ENCODE measurements at places on chromosomes 2 and 18.
A peak's percentile ranks its signal among the peaks of the same experiment; 100 is the strongest.

DNA sequence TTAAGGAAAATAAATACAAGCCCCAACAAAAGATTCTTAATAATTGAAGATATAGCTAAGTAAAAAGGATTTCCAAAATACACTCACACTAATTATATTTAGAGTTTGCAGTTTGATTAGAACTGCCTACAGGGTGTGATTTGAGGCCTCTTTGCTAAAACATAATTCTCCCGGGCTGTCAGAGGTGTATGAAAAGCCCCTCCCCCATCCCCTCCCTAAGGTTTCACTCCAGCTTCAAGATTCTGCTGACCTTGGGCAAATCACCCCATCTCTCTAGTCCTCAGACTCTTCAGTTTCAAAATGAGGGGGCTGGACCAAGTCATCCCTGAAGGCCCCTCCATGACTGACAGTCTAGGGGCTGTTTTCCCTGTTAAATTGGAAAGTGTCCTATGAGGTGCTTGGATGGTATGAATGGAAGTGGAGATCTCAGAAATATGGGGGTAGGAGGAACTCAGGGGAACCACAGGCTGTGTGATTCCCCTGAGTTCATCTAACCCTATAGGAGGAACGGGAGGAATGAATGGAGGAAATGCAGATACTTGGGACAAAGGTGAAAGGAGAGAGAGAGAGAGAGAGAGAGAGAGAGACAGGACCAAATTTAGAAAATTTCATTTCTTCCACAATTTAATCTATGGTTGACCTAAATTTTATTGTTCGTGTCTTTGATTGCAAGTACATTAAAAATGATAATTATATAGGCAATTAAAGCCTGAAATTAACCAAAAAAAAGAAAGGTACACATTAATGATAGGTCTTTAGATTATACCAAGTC, 107.5 kb downstream of the SPP2 start:
- no peak for DNase-seq

DNA sequence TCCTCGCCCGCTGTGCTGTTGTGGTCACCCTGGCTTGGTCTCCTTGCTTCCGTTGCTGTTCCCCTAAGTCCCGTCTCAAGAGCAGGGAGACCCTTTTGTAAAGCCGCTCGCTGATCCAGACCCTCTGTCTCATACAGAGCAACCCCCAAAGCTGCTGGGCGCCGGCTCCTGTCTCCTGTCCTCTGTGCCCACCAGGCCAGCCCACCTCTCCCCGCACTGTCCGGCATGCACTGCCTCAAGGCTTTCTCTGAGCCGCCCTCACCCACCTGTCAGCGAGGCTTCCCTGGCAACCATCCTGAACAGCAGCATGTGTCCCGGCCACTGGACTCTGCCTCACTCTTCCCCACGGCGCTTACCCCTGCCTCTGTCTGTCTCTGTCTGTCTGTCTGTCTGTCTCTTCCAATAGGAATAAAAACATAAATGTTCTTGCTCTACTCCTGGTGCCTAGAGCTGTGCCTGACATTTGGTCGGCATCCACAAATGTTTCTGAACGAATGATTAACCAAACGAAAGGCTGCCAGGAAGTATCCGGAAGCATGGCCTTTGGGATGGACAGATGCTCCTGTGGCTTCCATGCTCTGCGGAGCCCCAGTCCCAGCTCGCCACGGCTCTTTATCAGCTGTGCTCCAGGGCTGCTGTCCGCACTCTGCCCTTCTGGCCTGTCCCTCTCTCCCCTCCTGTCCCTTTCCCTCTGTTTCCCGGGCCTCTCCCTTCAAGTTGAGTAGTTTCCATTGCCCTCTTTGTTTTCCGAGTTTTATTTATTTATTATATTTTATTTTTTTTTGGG, 7.8 kb downstream of the COLEC11 start:
- DNase-seq, result no peak

- DNase-seq, result peak; percentile 82
Observed at GRCh38 chr18:74551936-74552555, 17.7 kb downstream of the CNDP1 start.

DNA sequence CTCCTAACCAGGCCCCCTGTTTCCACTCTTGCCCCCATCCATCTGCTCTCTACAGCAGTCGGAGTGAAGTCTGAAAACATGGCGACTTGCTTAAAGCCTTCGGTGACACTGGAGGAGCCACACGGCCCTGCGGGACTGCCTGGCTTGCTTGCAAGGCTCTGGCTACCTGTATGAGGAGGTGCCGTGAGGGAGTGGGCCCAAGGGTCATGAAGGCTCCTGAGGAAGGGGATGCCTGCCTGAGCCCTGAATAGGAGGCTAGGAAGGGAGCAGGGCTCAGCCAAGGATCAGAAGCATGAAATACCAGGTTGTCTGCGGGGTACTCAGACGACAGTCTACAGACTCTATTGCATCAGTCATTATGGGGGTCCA, 75.4 kb downstream of the EMX1 start:
- no peak for DNase-seq

DNA sequence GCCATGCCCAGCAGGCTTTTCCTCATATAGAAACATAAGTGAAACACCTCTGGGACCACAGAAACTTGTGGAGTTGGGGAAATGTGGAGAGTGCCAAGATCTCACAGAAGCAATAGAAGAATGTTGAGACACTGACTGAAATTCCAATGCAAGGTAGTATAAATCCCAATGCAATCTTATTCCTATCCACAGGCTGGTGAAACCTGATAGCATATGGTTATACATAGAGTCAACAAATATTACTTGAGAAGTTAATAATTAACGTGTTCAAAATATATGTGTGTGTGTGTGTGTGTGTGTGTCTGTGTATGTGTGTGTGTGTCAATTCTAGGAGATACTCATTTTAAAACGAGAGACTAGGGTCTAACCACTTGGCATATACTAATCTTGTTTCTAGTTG, 776.8 kb upstream of the ACVR2A start:
- DNase-seq, result no peak

- no peak for DNase-seq
Observed at GRCh38 chr2:54461261-54461660, 5.1 kb downstream of the SPTBN1 start.

- no peak for DNase-seq
Observed at GRCh38 chr2:18253686-18254197, 306.7 kb downstream of the RDH14 start.

DNA sequence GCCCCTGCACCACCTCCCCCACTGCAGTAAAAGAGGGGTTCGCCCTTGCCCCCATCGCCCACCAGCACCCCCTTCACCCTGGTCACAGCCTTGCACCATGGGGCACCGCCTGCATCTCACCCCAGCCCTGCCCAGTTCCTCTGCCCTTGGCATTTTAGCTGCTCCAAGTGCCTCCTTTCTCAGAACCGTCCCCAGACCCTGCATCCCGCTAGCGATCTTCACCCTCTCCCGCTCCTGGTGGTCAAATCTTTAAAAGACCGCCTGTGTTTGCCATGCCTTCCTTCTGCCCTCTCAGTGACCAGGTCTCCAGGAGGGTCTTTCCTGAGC, 114.7 kb upstream of the OTOS start:
- DNase-seq, result no peak

DNA sequence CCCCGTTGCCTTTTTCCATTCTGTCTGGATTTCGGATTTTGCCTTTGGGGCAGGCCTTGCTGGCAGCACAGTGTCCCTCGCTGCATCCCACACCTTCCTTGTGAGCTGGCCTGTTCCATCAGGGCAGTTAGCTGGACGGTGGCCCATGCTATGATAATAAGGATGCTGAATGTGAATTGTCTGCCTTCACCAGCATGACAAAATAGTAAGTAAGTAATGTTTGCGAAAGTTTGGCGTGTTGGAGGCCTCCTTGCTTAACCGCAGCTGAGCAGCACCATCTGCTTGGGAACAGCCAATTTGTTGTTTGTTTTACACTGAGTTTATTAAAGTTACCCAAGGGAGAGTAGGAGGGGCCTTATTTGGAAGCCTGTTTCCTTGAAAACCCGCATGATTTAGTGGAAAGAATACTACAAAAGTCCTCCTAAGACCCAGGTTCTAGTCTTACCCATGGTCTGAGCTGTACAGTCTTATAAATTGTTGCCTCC, 469.7 kb upstream of the FANCL start:
- DNase-seq, result no peak

GRCh38 chr2:239275044-239275685, 125.7 kb downstream of the HDAC4 start:
- peak; percentile 73 for DNase-seq

- DNase-seq, result no peak
Observed at GRCh38 chr2:168149150-168149974, 98.0 kb downstream of the STK39 start.

- DNase-seq, result no peak
Observed at GRCh38 chr2:103805746-103806145, 1043.9 kb downstream of the TMEM182 start.

DNA sequence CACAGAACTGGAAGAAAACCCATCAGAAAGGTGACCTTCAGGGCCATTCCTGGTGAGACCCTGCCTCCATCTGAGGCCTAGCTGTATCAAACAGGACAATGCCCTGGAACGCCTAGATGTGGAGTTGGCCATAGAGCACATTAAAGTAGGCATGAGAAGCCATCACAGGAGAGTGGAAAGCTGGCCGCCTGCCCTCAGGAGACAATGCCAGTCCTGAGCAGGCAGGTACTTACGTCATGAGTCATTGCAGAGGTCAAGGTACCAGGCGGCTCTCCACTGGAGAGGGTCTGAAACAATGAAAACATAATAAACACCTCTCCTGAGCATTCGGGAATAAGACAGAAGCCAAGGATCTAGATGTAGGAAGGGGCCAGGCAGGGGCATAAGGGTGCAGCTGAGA, 68.6 kb downstream of the CCDC93 start:
- DNase-seq, result no peak

DNA sequence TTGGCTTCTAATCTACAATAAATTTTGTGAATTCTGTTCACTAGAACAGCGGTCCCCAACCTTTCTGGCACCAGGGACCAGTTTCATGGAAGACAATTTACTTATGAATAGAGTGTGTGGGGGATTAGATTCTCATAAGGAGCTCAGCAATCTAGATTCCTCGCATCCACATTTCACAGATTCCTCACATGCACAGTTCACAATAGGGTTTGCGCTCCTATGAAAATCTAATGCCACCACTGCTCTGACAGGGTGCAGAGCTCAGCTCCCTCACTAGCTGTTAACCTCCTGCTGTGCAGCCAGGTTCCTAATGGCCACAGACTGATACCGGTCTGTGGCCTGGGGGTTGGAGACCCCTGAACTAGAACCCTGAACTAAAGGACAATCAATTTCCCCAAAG, 1568.6 kb upstream of the NXPH2 start:
- DNase-seq, result no peak

- DNase-seq, result no peak
Observed at GRCh38 chr18:57635003-57635822, 13.6 kb upstream of the NARS1 start.

DNA sequence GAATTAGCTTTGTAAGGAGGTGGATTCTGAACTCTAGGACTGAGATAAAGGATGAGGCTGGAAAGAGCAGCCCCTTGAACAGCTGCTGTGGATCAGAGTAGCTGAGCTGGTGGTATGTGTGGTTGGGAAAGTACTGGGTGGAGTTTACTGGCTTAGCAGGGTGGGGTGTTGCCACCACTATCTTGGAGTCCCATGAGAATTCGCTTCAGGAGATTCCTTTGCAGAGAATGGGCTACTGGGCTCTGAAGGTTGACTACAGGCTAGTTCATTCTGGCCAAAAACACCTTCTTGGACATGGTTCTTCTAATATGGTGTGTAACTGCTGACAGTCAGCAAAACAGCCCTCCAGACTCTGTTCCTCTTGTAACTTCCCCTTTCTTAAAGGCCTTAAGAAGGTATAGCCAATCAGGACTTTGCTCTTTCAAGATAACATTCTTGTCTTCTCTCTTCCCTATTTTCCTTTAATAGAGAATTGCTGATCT, 52.7 kb downstream of the TET3 start:
- DNase-seq, result no peak

DNA sequence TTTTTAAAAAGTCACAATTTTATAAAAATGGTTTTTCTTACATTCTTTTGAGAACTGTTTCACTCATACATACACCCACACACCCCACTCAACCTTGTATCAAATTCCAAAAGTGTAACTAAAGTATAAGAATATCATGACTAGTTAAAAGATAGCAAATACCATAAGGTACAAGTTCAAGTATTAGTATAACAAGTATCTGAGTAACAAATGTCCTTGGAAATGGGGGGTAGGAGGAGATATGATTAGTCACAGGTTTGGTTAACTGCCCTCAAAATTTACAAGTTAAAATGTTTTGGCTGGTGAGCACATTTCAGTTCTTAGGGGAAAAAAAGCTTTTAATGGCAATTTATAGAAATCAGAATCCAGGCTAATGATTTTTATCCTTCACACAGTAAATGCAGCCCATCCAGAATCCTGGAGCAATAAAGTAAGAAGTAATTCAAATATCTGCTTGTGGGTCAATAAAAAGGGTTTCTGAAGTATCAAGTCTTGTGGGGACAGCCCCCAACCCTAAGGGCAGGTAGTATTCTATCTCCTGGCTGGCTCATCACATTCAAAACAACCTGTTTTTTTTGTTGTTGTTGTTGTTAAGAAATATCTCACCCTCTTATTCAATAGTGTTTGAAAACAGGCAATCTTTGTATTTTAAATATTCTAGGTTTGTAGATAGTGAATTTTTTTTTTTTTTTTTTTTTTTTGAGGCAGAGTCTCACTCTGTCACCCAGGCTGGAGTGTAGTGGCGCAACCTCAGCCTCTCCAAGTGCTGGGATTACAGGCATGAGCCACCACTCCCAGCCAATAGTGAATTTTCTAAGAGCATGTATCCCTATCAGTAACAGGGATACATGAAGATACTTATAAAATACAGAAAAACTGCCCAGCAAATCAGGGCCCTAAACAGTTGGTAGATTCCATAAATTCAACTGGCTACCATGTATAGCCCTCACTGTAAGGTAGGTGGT, 14.5 kb downstream of the IAH1 start:
- no peak for DNase-seq

DNA sequence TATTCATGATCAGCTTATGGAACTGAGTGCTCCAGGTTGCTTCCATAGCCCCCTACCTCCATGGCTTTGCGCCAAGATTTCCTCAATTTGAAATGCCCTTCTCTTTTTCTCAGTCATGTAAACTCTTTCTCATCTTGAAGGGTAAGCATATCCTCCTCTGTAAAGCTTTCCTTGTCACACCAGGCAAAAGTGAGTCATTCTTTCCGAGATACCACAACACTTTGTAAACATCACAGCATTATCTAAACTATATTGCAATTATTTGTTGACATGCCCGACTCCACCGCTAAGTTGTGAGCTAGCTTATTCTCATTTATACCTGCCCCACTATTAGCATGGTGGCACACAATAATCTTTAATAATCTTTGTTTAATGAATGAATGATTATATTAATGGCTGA, 419.5 kb upstream of the CHST9 start:
- DNase-seq, result no peak

GRCh38 chr2:21657445-21657844, 533.7 kb downstream of the TDRD15 start:
- no peak for DNase-seq

GRCh38 chr2:148967578-148967977, 70.9 kb upstream of the LYPD6B start:
- DNase-seq, result no peak

- no peak for DNase-seq
Observed at GRCh38 chr2:104746858-104747257, 107.1 kb upstream of the POU3F3 start.

GRCh38 chr2:168698969-168699368, 103.5 kb upstream of the NOSTRIN start:
- DNase-seq, result no peak

GRCh38 chr2:164138750-164139149, 402.9 kb upstream of the FIGN start:
- no peak for DNase-seq
